ENCODE measurements at places on chromosomes 2 and 18.

- DNase-seq: no peak
These were observed 188.4 kb downstream of the SH3BP4 start for GRCh38 chr2:235139956-235140800.

DNA sequence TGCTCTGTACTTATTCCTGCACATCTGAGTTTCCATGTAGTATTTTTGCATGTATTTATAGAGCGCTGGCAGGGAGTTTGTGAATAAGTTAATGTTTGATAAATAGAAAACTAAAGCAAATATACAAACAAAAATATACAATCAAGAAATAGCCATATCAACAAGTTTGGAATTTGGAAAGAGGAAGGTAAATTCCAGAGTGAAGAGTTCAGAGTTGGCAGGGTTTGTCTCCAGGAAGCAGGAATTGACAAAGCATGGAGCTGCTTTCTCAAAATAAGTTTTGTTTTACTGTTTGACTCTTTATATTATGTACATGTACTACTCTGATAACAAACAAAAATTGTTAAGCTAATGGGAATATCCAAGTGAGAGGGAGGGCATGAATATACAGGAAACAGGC, 80.3 kb downstream of the SPOPL start:
- no peak for DNase-seq

DNA sequence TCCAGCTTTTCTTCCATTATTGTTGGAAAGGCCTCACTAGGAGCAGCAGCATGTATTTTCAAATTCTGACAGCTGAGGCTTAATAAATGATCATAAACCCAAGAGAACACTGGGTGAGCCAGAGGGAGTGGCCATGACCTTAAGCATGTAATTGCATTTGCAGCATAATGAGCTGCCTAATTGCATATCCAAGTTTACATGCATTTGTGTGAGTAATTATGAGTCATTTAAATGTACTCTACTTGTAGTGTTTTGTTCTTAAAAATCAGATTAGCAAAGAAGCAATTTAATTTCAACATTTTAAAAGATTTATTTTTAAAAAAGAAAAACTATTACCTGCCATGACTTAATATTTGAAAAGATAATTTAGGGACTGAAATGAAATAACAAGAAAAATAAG, 74.8 kb downstream of the NOL10 start:
- DNase-seq: no peak

DNA sequence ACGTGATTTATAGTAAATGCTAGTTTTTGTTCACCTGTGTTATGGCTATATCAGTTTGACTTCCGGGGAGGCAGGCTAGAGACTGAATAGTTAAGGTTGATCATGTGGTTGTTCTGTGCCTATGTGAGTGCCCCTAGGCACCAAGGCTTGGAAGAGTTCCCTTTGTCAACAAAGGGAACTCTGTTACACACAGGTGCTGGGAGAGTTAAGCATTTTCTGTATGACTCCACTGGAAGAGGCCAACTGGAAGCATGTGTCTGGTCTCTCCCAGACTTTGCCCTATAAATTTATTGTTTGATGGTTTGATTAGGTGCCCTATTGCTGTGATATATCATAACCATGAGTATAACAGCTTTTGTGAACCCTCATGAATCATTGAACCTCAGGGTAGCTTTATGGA, 63.8 kb downstream of the ARL6IP6 start:
- no peak for DNase-seq

DNA sequence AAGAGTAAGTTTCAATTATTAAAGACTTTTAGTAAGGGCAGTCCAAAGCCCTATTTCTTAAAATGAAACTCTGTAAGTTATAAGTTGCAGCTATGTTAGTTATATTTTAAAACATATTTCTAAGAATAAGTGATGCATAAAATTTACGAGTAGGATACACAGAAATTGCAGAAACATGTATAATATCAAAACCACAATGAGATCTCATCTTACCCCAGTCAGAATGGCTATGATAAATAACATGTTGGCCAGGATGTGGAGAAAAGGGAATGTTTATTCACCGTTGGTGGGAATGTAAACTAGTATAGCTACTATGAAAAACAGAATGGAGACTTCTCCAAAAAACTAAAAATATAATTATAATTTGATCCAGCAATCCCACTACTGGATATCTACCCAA, 201.2 kb downstream of the CBLN2 start:
- DNase-seq: no peak

DNA sequence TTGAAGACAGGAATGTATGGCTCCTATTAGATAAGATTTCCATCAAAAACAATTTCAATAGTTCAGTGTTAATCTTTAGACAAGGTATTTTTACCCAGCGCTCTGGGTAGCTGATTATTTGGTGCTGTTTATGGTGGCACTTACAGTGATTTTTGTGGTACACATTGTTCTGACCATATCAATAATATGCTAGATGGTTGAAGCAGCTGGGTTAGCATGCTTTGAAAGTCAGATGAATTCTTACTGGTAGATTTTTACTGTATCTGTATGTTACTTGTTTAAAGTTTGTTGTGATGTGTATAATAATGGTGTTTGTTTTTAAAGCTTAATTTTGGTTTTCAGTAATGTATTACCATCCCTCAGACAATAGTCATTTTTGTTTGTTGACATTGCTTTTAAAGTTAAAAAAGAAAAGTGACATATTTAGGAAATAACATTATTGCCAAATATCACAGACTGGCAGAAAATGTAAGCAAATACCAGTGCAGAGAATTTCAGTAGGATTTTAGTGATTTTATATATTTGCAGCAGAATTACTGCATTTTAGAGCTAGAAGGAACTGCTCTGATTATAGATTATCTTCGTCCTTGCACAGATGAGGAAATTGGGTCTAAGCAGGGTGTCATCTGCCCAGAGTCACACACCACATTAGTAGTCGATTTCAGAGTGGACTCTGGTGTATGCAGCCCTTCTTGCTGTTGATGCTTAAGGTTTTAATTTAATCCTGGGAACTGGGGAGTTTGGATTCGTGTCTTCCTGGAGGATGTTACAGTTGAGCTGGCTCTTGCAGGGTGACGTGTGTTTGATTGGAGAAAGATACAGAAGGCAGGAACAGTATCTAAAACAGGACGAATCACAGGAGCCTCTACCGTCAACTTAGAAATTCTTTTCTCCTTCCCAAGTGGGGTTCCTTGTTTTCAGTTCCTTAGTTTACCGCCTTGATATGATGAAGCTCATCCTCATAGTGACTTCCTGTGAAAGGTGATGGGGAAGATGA, 6.6 kb downstream of the SOCS6 start:
- no peak for DNase-seq

- no peak for DNase-seq
These were observed 605.0 kb upstream of the RAB6C start for GRCh38 chr2:129374452-129374851.

DNA sequence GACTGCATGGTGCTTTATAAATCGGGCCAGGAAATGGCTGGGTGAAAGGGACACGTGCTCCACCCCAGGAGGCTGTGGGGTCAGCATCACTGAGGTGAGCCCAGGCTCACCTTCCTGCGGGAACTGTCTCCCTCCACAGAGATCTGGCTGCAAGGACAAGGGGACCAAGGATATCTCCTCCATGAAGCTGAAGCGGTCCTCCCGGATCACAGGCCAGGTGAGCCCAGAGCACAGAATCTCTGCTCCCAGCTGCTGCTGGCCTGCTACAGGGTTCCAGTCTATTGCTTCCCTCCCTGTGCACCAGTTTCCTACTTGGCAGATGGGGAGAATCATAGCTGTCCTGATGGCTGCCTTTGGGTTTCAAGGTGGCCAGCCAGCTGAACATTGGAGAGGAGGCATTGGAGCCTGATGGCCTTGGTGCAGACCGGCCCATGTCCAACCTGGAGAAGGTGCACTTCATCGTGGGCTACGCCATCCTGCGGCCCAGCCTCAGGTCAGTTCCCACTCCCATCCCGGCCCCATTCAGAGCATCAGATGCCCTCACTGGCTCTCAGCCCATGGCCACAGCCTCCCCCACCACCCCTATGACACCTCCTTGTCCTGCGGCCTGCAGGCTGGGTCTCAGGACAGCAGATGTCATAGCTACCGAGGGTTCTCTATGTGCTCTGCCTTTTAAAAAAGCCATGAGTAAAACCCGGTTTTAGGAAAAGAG, 33.7 kb upstream of the GPR17 start:
- peak; percentile 58 for DNase-seq

GRCh38 chr2:1650085-1650872, 94.0 kb downstream of the PXDN start:
- peak; percentile 50 for DNase-seq

GRCh38 chr2:180614776-180615175, 365.6 kb upstream of the UBE2E3 start:
- DNase-seq: no peak

Measured in posterior vena cava (tissue), 2 donors.